ENCODE measurements at places on chromosomes 7 and 10.
A peak's percentile ranks its signal among the peaks of the same experiment; 100 is the strongest.

GRCh38 chr7:134839298-134839697, 59.9 kb downstream of the CALD1 start:
- no peak for DNase-seq

DNA sequence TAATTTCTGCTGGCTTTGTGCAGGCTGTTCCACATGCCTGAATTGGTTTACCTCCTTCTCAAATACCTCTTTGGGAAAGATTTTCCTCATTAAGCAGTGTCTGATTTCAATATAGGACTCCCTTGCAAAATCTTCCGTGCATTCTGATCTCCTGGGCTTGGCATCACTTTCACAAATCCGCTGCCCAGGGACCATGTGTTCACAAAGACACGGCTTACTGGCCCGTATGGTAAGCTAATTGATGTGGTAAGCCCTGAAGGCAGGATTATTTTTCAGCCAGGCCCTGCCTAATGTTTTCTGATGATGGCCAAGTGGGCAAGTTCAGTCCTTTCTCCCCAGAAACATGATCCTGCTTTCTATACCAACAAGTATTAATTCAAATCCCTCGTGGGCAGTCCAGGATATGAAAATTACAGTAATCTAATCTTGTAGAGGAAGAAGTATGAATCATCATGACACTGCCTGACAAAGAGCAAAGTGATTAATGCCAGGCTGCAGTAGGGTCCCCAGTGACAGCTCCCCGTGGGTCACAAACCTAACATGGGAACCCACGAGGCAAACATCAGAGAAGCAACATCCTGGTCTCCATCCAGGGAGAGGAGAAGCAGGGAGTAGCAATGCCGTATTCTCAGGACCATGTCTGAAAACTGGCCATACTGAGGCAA, 11.6 kb upstream of the SVIL start:
- no peak for DNase-seq

GRCh38 chr7:152868122-152869040, 108.8 kb downstream of the ACTR3B start:
- no peak for DNase-seq

GRCh38 chr7:102069931-102070629, 216.6 kb upstream of the SH2B2 start:
- no peak for DNase-seq

- DNase-seq = no peak
These were observed 27.5 kb upstream of the PDK4 start for GRCh38 chr7:95623788-95624187.

DNA sequence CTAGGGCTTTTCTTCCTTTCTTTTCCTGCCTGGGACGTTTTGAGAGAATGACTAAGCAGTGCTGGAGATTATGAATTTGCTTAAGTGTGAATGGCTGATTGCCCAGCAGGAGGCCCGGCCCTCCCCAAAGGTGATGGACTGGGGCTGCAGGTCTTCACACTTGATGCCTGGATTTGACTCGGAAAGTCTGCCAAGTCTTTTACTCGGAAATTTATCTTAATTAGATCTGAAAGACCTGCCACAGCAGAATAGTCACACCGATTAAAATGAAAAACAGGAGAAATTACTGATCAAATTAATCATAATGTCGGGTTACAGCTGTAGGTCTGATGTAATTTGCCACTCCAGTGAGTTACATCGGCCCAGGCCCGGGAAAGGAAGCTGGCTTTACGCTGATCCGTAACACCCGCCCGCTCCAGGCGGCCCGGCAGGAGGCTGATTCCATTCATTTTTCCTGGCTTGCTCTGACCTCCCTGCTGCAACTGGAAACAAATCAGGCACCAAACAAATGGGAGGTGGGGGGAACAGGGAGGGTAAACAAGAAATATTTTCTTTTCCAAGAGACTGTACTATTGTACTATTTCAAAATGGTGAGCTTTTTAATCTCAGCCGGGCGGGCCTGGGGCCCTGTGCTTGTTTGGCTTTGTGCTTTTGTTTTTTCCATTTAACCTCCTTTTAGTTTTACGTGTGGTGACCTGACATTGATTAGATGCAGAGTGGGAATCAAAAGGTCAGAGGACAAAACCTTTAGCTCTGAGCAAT, 212.4 kb upstream of the YAE1 start:
- no peak for DNase-seq

- no peak for DNase-seq
These were observed 103.2 kb downstream of the CNNM2 start for GRCh38 chr10:103021150-103021899.

DNA sequence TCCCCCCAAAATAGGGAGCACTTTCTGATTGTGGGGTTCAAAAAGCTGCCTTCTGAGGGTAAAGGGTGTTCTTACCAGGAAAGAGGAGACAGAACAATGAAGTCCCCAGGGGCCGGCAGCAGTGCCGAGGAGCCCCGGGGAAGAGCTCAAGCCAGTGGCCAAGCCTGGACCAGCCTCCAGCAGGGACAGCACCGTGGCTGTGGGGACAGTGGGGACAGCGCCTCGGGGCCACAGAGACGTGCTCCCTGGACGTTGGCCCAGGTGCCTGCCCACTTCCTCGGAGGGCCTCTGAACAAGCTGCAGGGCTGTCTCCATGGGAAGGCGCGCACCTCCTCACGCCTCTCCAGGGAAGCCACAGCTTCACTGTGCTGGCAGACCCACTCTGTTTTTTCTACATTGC, 312.6 kb downstream of the PTPRN2 start:
- DNase-seq = no peak

- no peak for DNase-seq
These were observed 121.6 kb upstream of the LYZL2 start for GRCh38 chr10:30750971-30751677.

- no peak for DNase-seq
These were observed 85.6 kb upstream of the IMMP2L start for GRCh38 chr7:111647881-111648280.

DNA sequence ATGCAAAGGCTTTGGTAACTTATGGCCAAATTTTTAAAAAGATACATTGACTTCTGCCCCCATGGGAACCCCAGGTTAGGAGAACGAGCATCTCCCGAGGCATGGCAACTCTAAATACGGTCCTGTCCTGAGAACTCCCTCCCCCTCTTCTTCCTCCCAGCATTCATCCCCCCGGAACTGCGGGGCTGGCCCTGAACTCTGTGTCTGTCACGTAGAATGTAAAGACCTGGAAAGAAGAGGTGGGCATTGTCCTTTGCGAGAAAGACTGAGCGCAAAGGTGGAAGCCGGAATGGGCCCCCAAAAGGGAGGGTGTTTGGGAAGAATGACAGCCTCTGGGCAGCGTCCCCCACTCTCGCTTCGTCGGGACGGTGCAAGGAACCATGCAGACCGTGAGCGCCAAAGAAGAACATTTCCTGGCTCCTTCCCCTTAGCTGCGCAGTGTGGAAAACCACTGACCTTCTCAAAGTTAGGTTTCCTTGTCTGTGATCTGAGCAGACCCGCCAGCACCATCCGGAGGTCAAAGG, 21.0 kb downstream of the SHH start:
- DNase-seq = no peak

DNA sequence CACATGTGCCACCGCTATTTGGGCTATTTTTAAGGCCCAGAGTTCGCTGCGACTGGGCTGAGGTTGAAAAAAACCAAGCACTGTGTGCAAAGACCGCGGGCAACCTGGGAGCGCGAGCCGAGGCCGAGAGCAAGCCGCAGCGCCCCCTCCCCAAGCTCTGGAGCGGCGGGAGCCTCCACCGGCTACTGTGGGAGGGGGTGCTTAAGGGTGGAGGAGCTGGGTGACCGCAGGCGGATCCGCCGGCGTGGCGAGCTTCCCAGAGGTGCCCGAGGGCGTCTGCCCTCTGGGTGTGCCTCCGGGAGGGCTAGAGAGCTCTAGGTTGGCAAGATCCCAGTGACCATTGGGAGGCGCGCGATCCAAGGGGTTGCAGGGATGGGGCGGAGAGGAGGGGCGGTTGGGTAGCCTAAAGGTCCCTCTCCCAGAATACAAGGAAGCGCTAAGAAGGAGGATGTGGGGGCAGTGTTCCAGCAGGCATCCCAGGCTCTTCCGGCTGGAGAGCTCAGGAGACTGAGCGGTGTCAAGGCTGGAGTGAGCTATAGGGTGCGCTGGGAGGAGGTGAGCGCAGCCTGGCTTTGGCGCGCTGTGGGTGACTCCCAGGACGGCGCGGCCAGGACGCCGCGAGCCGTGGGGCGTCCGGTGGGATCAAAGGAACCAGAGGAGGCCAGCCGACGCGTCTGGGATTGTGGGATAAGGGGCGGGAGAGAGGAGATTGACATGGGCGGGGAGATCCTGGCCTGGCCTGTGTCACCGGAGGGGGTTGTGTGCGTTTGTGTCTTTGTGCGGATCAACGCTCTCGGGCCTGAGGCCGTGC, 8.0 kb downstream of the DLX5 start:
- DNase-seq = no peak

- DNase-seq = no peak
These were observed 901.4 kb downstream of the PCDH15 start for GRCh38 chr10:53899463-53900160.

- peak; percentile 38 for DNase-seq
These were observed 3.2 kb downstream of the PARP12 start for GRCh38 chr7:140059273-140060242.

DNA sequence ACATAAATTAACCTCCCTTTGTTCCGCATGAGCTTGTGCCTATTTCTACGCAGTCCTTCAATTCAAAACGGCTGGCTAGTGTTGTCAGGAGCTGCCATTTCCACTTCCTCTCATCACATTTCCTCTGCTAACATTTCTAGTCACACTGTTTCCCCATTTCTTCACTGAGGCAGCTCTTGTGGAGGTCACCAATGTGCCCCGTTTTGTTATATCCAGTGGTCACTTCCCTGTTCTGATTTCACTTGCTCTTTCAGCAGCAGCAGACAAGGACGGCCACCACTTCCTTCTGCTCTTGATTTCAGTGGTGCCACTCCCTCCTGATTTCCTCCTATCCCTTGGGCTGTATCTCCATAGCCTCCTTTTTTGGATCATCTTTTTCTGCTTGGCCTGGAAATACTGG, 64.8 kb upstream of the SEC61G start:
- DNase-seq = no peak

DNA sequence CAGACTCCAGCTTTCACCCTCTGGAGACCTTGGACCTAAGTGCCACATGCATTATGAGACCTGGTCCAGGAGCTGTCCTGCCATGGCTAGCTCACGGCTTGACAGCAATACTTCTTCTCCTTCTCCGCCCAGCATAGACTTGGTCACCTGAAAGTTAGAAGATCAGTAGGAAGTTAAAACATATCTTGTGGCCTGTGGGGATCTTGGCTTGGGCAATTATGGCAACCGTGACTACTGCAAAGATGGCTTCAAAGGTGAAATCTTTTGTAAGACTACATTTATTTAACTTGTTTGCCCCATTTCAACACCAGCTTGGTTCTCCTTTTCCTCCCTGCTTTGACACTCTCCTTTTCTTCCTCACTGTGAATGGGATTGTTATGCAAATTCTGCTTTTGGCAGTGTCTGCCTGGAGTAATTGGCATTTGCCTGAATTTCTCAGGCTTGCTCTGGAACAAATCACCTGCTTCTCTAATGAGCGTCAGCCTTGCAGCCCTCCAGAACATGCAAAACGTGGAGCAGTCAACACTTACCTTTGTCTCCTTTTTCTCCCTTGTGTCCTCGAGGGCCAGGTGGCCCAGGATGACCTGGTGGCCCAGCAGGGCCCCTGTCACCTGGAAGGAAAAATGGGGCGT, 53.4 kb downstream of the COL17A1 start:
- no peak for DNase-seq

DNA sequence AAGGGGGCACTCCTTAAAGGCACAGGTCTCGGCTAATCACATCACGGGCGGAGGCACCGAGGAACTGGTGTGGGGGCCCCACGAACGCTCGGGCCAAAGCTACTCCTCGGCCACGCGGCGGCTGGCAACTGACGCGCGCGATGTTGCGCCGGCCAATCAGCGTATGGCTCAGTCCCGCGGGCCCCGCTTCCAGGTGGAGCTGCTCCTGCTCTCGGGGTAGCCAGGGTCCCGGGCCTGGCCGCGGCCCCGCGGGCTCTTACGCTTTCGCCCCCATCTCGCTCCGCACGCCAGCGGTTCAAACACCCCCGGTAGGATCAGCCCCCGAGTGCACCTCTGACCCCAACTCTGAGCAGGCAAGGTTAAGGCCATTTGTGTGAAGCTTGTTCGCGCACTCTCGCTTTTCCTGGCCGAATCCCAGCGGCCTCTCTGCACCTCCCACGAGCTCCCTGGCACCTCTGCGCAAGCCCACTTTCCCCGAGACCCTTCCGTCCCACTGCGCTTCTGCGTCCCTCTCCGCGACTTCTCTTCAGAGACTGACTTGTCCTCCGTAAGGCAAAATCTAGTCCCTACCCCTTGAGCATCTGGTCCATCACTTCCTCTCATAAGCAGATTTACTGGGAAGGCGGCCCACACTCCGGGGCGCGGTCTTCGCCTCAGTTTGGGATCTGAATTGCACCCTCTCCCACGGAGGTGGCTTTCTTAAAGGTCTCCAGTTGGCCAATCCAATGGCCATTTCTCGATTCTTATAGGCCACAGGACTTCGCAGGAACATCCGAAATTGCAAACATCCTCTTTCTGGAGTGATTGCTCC, 200.9 kb upstream of the TBX20 start:
- DNase-seq = no peak

- DNase-seq = no peak
These were observed 1021.6 kb downstream of the GATA3 start for GRCh38 chr10:9076066-9076465.

DNA sequence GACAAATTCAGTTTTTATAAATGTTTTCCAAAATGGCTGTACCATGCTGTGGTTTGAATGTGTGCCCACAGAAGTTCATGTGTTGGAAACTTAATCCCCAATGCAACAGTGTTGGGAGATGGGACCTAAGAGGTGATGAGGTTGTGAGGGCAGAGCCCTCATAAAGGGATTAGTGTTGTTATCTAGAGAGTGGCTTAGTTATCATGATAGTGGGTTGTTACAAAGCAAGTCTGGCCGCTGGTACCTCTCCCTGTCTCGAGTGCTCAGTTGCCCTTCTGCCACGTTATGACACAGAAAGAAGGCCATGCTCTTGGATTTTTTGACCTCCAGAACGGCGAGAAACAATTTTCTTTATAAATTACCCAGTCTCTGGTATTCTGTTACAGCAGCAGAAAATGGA, 119.0 kb downstream of the BTAF1 start:
- no peak for DNase-seq

- DNase-seq = no peak
These were observed 16.4 kb upstream of the RALA start for GRCh38 chr7:39606941-39607340.

DNA sequence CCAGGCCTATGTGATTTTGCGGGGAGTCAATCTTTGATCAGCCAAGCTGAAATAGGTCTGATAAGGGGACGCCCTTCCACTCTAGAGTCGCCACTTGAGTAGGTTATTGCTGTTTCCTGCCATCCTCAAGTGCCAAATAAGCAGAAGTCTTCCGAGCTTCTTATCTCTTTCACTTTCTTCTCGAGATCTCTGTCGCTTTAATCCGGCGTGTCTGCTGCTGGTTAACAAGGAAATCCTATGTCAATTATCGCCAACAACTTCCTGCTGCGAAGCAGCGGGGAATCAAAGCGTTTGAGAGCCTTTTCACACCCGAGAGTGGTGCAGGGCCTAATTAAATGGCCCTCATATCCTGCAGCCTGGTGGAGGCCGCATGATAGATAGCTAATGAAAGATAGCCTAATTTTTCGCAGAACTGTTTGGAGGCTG, 215.9 kb downstream of the RAB11FIP2 start:
- no peak for DNase-seq
